GM18507 (cell line): ENCODE measurements at places on chromosomes 1 and 21.

GRCh38 chr1:184622136-184622823 lies 132.4 kb downstream of the EDEM3 start:
- DNase-seq = no peak

- DNase-seq = no peak
Observed at GRCh38 chr1:70864302-70864701, 183.3 kb downstream of the PTGER3 start.

DNA sequence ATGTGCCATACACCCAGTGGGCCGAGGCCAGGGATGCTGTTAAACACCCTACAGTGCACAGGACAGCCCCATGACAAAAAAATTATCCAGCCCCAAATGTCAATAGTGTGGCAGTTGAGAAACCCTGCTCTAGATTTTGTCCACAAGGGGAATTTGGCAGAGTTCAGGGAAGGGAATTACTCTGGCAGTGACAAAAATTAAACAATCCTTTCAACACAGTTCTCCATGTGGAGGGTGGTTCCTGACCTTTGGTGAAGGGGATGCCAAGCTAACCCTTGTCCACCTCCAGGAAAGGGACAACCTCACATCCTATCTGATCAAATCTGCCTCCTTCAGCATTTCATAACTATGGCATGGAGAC lies 28.4 kb upstream of the CD84 start:
- no peak for DNase-seq

GRCh38 chr1:234018816-234019215 lies 114.3 kb downstream of the SLC35F3 start:
- DNase-seq = no peak

GRCh38 chr1:27306892-27307761 lies 14.8 kb upstream of the TMEM222 start:
- no peak for DNase-seq

- DNase-seq = no peak
Observed at GRCh38 chr21:45152265-45152746, 77.9 kb downstream of the ADARB1 start.
